Stimulated activated CD8-positive, alpha-beta memory T cell treated with anti-CD3 and anti-CD28 coated beads, Interleukin-7, amount 100 ng/mL, for 1 hour (primary cell): ENCODE measurements at places on chromosomes 5 and 9.

DNA sequence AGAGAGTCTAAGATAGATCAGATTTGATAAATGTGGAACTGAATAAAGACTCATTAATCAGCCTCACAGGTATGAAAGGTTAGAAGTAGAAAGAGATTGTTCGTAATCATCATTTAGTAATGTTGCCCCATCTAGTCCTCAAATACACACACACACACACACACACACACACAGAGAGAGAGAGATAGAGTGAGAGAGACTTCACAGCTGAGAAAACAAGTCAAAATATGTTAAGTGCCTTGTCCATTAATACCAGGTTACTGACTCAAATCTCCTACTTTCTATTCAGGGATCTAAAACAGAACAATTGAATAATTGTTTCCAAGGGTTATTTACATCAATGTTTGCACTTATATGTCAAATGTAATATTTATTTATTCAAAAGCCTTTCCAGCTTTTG, 284.6 kb downstream of the MRPS30 start:
- no peak for DNase-seq

- DNase-seq: no peak
Measured at GRCh38 chr5:103255691-103256090, 2.9 kb upstream of the MACIR start.

DNA sequence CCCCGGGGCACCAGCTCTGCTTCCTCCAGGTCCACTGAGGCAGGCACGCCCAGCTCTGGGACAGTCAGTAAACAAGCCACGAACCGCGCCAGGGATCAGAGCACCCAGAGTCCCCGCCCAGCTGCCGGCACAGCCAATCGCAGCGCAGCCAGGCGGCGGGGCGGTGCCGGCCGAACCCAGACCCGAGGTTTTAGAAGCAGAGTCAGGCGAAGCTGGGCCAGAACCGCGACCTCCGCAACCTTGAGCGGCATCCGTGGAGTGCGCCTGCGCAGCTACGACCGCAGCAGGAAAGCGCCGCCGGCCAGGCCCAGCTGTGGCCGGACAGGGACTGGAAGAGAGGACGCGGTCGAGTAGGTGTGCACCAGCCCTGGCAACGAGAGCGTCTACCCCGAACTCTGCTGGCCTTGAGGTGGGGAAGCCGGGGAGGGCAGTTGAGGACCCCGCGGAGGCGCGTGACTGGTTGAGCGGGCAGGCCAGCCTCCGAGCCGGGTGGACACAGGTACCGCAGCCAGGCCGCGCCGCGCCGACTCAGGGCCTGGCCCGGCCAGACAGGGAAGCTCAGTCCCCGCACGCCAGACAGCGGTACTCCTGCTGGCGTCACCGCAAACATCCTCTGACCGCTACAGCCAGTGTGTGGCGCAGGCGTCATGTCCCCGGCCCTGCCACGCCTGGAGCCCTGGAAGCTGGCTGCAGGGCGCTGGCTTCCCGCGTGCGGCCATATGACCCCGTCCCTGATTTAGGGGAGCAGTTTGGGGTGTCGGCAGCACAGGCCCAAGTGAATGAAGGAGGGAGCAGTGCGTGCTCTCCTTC, at the start of gene CTSL:
Gene CTSL (plus strand): TSS at position 220 of the 810 bp plus-strand sequence. CDS start 1,485 bp downstream, outside the sequence.
- DNase-seq: peak; percentile 12

GRCh38 chr5:161676103-161676502, 9.4 kb upstream of the GABRA6 start:
- no peak for DNase-seq

DNA sequence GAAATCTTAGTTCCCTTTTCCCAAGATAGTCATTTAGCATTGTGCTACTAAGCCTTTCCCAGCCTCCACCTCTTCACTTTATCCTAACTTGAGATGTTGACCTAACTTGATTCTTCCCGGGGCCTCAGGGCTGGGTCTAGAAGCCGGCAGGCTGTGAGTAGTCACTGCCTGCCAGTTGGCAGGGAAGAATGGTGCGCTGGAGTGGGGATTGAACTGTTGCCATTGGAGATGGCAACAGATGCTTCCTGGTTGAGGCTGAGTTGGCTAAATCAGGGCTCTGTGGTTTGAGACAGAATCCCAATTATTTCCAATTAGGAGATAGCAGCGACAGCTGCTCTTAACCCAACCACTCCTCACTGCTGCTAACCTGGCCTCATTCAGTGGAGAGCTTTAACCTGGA, 343.1 kb downstream of the BRINP1 start:
- no peak for DNase-seq

DNA sequence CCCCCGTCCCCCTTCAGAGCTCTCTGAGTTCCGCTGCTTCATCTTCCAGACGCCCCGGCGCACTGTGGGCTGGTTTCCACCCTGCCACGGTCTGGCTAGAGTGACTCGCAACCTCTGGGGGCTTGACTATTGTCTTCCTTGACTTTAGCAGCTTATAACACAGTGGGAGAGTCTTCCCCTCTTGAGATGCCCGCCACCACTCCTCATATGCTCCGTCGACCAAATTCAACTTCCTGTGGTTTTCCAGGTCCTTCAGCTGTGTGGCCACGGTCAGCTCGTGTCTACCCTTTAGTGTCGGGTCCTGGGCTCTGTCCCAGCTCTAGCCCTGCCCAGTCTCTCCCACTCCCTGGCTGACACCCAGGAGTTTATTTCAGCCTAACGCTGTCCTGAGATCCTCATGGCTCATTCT, 28.2 kb upstream of the NCS1 start:
- no peak for DNase-seq

GRCh38 chr5:68367287-68367686, 151.7 kb downstream of the PIK3R1 start:
- DNase-seq: no peak

DNA sequence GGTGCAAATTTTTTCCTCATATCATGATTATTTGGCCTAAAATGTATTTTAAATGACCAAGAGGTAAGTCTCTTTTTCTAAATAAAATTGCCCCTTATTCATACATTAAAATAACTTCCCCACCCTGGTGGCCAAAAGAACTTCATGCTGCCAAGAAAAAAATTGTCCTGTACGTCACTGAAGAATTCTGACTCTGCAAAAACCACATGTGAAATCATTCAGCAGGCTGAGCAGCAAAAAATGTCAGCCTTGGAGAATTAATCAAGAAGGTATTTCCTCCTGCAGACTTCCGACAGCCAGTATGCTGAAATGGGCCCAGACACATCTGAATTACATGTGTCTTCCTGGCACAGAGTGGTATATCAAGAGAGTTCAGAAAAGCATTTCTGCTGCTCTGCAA, 94.6 kb upstream of the HMHB1 start:
- DNase-seq: no peak

- DNase-seq: no peak
Measured at GRCh38 chr9:16052146-16052545, 499.3 kb downstream of the CCDC171 start.

- no peak for DNase-seq
Measured at GRCh38 chr5:93990504-93991070, 249.2 kb upstream of the POU5F2 start.

DNA sequence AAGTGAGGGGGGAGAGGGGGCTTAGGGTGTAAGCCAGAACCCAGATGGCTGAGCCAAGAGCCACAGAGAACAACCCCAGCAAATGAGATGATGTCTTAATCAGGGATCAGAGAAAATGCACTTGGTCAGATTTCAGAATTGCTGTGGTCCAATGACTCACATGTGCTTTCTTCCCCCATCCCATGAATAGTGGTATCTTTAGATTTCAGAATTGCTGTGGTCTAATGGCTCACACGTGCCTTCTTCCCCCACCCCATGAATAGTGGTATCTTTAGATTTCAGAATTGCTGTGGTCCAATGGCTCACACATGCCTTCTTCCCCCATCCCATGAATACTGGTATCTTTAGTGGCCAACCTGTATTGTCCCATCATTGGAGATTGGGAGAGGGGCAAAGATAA, 59.9 kb downstream of the IRX2 start:
- no peak for DNase-seq

DNA sequence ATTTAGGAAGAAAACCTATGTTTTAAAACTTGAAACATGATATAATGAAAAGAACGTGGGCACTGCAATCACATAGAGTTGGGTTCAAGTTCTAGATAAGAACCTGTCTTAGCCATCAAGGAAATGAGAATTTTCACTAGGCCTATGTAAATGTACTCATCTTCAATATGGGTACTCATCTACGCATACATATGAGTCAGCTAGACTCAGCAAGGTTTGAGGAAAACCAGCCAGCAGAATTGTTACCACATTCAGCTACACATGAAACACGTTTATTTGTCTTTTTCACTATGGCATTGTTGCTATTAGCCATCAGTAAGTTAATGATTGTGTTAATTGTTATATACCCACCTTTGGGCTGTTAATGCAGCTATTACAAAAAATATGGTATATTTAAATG, 146.3 kb downstream of the CHSY3 start:
- no peak for DNase-seq

DNA sequence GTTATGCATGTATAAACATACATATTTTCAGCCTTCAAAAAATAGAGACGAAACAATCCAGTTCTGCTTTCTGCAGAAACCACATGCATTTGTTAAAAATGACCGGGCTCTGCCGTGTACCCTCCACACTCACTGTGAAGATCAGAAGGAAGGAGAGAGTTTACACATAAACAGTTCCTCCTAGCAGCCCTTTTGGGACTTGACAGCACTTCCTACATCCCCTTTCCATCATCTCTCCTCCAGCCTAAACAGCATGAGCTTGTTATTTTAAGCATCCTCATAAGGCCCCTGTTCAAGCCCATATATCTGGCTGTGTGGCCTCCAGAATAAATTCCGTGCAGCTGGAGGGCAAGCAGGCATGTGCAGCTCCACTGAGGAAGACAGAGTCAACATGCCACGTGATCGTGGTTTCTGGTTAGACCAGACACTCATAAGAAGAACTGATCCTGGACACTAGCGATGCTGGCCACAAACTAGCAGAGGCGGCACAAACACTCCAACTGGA, 42.2 kb downstream of the NIPAL4 start:
- no peak for DNase-seq

DNA sequence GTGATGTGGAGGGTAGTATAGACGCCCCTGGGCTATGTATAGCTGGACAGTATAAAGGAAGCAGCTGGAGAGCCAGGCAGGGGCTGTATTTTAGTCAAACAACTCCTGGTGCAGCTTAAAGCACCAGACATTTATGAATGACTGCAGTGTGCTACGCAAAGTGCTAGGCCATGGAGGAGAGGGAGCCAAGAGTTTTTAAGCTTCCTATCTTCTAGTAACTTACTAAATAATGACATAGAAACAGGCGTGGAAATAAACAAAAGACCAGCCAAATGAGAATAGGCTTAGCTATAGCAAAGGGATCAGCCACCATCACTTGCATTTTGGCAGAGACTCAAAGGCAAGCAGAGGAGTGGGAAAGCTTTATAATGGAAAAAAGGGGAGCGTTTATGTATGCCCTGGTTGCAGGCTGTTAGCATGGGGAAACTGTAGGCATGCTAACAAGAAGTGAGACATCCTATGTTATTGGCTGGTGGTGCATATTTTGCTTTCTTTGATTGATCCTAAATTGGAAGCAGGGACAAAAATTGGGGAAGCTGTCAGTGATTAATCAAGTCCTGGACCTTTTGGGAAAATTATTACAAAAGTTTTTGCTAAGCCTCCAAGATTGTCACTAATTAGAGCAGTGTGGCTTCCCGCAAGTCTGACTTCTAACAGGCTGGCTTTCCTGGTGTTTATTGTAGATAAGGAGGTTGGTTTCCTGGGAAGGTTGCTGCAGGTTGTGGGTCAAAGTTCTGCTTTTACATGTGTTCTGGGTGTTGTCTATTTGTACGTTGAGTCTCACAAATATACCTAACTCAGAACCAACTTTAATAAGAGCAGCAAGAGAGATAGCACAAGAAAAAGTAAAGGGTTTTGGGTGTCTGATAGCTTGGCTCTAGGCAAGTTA, 46.6 kb downstream of the RAB3C start:
- DNase-seq: no peak

- DNase-seq: no peak
Measured at GRCh38 chr9:32161209-32161608, 223.2 kb upstream of the ACO1 start.

- DNase-seq: no peak
Measured at GRCh38 chr9:34990908-34991606, 1.5 kb downstream of the DNAJB5 start.

GRCh38 chr5:104267320-104268015, 704.9 kb upstream of the NUDT12 start:
- DNase-seq: no peak

DNA sequence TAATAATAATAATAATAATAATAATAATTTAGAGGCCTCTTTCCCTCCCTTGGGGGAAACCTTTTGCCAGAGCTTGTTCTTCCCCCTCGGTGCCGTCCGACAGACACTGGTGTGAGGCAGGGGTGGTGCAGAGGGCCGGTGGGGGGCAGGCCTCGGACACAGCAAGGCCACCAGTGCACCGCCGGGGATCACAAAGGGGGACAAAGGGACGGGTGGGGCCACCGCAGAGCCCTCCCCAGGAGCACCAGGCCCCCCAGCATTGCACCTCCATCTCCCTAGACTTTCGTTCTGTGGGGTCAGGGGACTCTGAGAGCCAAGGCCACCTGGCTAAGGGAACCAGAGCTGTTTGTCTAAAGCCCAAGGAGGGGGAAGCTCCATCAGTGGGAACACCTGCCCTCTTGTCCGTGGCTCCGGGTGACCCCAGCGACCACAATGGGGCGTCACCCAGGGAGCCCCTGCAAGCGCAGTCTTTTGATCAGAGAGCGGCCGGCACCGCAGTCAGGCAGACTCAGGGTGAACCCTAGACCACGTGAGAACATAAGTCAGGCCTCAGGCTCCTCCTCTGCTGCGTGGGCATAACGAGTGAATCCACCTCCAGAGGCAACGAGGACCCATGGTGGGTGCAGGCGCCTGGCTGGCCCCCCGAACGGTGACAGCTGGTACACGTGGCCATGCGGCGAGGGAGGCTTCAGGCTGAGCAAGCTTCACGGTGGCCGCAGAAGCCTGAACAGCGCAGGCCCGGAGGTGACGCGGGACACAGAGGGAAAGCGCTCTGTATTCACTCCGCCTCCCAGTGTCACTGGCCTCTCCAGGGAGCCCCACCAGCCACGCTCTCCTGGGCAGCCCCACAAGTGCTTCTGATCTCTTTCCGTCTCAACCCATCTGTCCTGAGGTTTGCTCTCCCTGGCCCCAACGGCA, 12.0 kb upstream of the QSOX2 start:
- DNase-seq: no peak

DNA sequence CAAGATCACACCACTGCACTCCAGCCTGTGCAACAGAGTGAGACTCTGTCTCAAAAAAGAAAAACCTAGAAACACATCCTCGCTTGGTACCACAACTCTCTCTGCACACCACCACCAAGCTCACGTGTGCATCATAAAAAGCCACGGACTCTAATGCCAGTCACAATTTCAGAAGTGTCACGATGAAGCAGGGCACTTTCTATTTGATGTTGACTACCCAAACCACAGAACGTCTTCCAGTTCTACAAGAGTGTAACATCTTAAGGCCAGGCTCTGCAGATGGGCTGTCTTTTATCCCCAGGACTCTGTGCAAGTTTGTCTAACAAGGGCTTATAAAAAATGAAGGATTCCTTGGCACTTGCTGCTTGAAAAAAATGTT, 22.9 kb downstream of the GFPT2 start:
- no peak for DNase-seq

DNA sequence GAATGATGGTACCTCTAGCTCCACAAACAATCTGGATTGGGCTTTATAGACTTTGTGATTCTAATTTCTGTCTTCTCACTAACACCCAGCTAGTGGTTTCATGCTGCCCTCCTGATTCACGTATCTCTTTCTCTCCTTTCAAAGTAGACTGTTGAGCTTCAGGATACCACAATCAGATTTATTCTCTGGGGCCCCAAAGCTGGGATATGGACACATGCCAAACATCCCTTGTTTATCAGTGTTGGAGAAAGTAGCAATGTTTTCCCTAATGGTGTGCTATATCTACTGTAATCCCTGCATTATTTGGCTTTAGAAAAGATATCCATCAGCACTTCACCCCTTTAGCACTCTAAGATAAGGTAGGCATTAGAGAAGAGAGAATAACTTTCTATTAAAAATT, 361.0 kb downstream of the FGF10 start:
- no peak for DNase-seq
